Brain microvascular endothelial cell (primary cell): ENCODE measurements at places on chromosomes 6 and 20.

- no peak for DNase-seq
These were observed 311.6 kb downstream of the CDC5L start for GRCh38 chr6:44699082-44699481.

GRCh38 chr20:219290-220115 lies 7.6 kb upstream of the DEFB129 start:
- DNase-seq = peak; percentile 12

DNA sequence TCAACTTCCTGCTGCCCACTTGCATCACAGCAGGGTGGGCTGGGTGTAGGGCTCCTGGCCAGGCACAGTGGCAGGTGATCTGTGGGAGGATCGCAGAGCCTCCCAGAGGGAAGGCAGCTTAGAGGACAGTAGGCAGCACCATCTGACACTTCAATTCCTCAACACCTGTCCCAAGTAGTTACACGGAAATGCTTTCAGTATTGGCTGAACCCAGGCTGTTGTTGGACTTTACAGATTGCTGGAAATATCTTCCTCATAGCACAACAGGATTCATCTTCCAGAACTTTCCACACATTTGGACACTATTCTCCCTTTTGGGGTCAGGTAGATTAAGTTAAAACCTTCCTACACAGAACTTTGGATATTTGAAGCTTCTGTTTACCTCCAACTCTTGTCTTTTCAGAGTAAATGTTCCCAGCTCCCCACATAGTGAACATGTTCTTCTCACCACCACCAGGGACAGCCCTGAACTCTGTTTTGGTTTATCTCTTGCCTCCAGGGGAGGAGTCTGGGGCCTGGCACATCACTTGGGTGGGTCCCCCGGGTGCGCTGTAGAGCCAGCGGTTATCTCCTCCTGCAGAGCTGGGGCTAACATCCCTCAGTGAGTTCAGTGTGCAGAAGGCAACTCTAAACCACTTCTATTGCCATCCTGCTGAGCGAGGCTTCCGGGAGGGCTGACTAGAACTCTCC lies 3.5 kb upstream of the SLC22A2 start:
- no peak for DNase-seq

DNA sequence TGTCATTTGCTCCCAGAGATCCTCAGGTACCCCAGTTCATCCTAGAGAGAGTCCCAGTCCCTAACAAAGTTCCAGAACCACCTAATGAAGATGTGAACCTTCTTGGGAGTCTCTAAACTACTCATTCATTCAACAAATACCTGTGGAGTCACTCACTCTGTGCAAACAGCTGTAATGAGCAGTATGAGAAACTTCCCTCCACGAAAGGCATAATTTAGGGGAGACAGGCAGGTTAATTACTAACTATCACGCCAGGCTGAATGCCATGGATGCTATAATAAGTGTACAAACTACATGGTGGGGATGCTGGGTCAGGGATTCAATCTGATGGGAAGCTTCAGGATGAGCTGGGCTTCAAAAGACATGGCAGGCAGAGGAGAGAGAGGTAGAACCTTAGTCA lies 70.1 kb upstream of the AFDN start:
- no peak for DNase-seq

- no peak for DNase-seq
These were observed at the start of gene HLA-DQB1 for GRCh38 chr6:32666420-32667300. Gene HLA-DQB1 (minus strand): TSS chr6:32666657. CDS start chr6:32666607, 50 bp downstream.

DNA sequence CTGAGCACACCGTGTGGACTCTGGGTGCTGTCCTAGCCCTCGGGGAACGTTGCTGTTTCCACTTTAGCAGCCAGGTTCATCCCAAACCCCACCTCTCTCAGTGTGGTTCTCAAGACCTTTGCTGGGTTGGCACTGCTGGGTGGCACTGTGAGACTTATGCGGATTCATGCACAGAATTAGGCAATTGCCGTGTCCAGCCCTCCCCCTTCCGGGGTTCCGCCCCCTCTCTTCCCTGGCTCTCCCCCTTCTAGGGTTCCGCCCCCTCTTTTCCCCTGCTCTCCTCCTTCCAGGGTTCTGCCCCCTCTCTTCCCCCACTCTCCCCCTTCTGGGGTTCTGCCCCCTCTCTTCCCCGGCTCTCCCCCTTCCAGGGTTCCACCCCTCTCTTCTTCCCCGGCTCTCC lies 39.8 kb upstream of the SLCO4A1 start:
- no peak for DNase-seq

GRCh38 chr20:34299556-34300255 lies 3.4 kb downstream of the AHCY start:
- no peak for DNase-seq

GRCh38 chr6:120431841-120432240 lies 902.4 kb downstream of the TBC1D32 start:
- DNase-seq = no peak

DNA sequence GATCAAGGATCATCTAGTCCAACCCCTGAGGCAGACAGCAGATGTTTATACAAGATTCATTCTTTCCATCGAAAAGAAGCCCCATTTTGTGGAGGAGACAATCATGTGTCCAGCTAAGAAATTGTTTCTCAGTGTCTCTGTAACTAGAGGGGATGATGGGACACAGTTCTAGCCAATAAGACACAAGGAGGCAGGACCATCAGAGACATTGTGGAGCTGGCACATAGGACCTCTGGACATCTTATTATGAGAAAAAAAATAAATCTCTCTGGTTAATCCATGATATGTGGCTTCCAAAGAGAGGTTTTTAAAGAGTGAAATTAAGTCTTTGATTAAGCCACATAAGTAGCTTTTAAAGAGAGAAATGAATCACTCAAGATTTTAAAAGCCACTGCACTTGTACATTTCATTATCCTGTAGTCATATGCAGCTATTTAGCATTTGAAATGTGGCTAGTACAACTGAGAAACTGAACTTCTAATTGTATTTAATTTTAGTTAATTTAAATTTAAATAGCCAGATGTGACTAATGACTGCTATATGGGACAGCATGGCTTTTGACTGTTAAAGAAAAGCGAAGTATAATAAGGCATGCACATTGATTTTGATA lies 176.8 kb downstream of the TASP1 start:
- DNase-seq = no peak

DNA sequence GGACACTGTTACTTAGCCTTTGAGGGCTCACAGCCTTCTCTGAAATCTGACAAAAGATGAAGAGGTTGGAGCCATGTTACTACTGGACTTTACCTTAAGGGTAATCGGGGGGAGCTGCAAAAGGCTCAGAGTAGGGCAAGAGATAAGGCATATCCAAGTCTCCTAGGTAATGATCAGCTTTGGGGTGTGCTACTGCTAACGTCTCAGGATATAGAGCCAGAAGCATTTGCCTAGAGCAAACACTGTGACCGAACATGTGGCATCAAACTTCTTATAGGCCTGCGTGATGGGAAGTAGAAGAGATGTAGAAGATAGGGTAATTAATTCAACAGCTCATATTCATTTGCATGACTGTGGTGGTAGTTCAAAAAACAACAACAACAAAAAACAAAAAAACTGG lies 11.1 kb downstream of the UBE2V1 start:
- DNase-seq = no peak

DNA sequence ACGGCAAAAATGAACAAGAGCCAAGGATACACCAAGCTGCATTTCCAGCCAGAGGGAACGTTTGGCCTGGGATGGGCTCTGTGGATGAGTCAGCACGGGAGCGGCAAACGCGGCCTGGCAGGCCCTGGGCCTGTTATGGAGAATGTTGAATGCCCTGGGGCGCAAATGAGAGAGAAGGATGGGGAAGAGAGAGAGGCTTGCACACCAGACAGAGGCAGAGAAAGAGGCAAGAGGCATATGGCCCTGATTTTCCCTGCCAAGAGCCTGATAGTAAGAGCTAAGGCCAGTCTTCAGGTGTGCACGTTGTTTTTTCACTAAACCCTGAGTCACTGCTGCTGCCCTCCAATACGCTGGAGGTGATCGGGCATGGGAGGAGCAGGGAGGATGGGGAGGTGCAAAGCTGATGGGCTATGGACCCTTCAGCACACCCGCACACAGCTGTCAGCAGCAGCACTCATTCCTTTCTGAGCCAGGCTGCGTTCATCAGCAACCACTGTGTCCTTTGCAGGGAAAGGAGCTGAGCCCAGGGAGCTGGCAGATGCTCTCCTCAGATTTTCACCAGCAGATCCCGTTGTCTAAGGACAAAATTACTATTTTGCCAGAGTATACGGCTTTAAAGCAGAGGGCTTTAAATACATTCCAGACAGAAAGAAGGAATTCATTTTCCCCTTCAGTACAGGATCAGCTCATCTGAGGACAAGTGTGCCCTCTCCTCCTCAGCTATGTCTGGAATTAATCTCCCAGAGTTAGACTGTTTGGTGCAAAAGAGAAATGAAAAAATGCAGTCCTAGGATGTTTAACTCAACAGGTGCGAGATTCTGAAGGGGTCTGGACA lies 61.7 kb upstream of the SLC22A23 start:
- no peak for DNase-seq

DNA sequence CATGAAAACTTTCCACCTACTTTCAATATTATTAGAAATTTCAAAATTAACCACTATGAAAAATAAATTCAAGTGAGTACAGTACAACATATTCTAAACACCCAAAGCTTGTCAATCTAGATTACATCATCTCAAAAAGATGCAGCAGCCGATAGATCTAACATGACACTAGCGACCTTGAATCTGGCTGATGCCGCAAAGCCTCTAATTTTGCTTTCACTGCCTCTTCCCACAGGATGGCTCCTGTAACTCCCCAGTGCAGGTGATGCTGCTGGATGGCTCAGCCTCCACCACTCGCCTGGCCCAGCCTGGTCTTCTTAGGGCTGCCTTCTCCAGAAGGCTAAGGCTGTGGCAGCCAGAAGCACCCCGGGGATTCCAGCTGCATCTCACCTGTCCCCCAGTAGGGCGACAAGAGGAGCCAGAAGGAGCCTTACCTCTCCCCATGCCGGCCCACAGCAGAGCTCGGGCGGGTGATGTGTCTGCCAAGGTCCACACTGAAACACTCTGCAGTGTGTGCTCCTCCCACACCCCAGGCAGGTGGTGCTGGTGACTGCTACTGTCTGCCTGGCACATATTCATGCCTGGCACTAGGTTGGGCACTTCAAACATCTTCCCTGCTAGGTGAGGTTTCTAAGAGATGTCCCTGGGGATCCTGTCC lies 82.1 kb downstream of the SLC23A2 start:
- no peak for DNase-seq

- DNase-seq = no peak
These were observed 163.7 kb upstream of the THEMIS start for GRCh38 chr6:128064540-128064895.

DNA sequence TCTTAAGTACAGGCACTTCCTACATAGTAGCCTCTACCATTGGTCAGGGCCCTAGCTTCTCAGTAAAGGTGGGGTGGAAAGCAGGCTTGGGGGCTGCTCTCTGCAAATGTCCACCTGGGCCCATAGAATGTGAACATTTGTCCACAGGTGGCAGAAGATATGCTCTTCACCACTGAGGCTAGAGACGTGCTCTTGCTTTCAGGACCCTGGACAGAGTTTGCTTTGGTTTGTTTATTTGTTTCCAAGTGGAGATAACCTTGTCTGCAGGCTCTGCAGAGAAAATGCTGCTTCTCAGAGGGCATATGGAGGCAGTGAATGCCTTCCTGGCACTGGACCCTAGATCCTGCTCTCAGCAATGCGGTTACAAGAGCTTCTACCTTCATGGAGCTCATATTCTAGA lies 129.0 kb downstream of the F13A1 start:
- no peak for DNase-seq

DNA sequence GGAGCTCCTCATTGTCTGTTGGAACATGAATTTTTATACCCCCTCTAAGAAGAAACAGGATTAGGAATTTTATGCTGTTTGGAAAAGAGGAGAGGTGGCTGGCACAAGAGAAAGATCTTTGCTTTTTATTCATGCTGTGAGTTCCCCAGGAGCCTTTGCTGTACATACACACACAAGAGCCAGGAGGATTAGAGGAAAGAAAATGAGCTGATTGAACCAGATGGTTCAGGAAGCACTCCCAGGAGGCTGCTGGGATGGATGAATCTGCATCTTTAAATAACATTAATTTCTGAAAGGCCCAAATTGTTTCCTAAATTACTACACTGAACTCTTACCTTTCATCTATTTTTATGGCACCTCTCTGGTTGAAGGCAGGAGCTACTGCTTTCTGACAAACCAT lies 20.1 kb upstream of the TCP11 start:
- DNase-seq = no peak

- no peak for DNase-seq
These were observed 13.4 kb downstream of the FAM110A start for GRCh38 chr20:846894-847278.

- DNase-seq = no peak
These were observed 819.7 kb downstream of the TBC1D32 start for GRCh38 chr6:120514544-120514943.

- DNase-seq = no peak
These were observed 1.4 kb upstream of the POU3F2 start for GRCh38 chr6:98833057-98833306.

DNA sequence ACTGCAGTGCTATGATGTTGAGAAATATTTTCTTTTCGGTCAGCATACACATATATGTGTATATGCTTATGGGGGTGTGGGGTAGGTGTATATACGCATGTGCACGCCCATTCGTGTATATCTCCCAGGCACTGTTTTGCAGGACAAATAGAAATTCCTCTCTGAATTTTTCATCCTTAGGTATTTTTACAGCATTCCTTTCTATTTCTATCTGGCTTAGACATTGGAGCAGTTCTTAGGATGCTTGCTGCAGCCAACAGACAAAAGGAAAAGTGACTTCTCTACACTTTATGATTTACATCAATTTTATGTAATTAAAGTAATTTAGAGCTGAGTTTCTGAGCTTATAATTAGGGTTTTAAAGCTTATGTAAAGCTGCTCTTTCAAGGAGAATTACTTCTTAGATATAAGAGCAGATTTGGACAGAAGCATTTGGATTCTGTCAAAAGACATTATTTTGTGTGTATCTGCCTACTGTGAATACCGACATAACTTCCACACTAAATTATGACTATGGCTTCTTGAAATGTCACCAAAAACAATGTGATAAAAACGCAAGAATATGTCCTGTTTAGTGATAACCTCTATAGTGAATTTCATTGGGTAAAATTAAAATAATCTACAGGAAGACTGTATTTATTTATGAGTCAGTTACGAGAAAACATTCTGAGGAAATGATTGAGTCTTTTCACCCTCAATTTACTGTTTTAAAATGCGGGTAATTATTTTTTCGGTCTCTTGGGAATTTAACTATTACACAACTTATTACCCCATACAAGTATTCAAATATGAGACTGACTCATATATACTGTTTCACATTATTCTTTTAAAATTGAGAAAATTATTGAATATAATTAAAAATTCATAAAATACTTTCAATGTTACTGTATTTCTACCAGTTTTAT lies 21.3 kb upstream of the CEP43 start:
- peak; percentile 20 for DNase-seq

DNA sequence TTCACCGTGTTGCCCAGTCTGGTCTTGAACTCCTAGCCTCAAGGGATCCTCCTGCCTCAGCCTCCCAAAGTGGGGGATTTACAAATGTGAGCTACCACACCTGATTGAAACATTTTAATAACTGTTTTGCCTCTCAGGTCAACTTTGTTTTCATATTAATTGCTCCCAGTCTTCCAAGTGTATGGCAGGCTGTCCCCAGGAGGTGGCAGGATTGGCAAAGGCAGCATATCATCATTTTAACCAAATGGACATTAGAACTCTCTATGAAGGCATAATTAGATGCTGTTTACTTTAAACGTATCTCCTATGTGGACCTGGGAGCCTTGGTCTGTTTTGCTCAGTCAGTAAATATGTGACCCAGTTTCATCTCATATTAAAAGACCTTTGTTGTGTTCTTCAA lies 59.2 kb upstream of the CSE1L start:
- DNase-seq = no peak
